AG04450 (cell line): ENCODE measurements at places on chromosomes 7 and 10. TPM values are rescaled to one million over a fixed set of nuclear protein-coding genes. Genes with fewer than 3 reads are reported as not detected.

Gene LRGUK
- 0.07 and 0.09 TPM in 2 replicates for polyA plus RNA-seq

Gene MOGAT3
- polyA plus RNA-seq: not detected in 2 replicates

Gene SEMA3D
- 5.7 and 7.4 TPM in 2 replicates for polyA plus RNA-seq

Gene CHAT
- not detected in 2 replicates for polyA plus RNA-seq

Gene MLXIPL
- polyA plus RNA-seq: not detected in 2 replicates
